ENCODE measurements at places on chromosomes 13 and 19.
A peak's percentile ranks its signal among the peaks of the same experiment; 100 is the strongest.

DNA sequence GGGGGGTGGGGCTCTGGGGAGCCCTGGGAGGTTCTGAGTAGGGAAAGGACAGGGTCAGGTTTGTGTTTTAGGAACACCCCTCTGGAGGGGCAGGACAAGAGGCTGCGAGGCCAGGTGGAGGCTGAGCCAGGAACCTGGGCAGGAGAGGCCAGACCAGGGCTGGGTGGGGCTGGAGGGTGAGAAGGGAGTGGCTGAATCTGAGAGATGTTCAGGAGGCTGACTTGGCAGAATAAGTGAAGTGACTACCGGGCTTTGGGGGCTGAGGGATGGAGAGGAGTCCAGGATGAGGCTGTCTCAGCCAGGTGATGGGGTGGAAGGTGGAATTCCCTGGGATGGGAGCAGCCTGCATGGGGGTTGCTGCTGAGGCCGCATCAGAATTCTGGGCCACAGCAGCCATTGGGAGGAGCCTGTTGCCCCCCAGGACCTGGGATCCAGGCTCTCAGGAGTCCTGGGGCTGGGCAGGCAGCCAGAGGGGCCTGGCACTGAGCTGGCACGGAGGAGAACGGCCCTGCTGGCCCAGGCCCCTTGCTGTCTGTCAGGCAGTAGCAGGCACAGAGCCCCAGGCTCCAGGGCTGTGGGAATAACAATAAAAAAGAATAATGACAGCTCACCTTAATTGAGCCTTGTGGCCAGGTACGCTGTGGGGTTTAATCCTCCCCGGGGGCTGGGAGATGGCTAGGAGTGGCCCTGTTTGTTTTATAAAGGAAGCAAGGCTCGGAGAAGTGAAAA is 3.3 kb downstream of the PPP5C start:
- no peak for DNase-seq

DNA sequence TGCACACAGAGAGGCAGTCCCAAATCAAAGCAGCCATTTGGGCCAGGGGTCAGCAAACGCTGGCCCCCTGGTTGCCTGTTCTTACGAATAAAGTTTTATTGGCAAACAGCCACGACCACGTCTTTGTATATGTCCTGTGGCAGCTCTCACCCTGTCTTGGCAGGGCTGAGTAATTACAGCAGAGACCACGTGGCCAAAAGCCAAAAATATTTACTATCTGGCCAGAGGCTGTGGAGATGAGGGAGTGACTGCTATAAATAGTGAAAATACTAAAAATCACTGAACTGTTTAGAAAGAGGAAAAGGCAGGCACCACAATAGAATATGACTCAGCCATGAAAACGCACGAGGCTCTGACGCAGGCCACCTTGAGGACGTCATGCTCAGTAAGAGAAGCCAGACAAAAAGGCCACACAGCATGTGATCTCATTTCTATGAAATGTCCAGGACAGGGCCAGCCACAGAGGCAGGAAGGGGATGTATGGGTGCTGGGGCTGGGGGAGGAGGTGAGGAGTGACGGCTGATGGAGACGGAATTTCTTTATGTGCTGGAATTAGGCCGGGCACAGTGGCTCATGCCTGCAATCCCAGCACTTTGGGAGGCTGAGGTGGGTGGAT is 29.4 kb downstream of the SMIM24 start:
- peak; percentile 86 for DNase-seq

DNA sequence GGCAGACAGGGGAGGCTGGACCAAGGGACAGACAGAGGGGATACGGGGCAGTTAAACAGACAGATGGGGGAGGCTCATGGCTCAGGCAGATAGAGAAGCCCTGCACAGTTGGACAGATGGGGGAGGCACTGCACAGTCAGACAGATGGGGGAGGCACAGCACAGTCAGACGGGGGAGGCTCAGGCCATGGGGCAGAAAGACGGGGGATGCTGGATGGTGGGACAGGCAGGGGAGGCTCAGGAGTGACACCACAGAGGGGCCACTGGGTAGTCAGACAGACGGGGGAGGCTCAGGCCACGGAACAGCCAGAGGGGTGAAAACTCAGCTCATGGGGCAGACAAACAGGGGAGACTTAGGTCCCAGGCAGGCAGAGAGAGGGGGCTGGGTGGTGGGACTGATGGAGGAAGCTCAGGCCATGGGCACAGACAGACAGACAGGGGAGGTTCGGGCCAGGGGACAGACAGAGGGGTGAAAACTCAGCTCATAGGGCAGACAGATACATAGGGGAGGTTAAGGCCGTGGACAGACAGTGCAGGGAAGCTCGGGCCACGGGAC is 886 bp downstream of the MFSD12 start:
- DNase-seq, result no peak

DNA sequence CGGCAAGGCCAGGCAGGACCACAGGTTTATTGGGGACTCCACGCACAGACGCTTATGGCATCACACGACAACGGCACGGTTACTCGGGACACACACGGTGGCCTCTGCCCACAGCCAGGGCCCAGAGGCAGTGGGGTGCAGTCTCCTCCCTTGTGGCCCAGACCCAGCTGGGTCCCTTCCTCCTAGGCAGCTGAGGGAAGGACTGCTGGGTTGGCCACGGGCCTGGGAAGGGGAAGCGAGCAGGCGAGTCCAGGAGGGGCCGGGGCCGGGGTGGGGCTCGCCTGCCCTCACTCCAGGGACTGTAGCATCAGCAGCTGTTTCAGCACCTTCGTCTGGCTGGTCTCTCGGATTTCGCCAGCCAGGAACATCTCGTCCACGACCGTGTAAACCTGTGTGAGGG is 12.5 kb downstream of the AP2S1 start:
- DNase-seq, result no peak

GRCh38 chr13:91768746-91769145 is 370.3 kb downstream of the GPC5 start:
- no peak for DNase-seq

GRCh38 chr19:8004001-8004400 is 1.4 kb downstream of the ELAVL1 start:
- no peak for DNase-seq

DNA sequence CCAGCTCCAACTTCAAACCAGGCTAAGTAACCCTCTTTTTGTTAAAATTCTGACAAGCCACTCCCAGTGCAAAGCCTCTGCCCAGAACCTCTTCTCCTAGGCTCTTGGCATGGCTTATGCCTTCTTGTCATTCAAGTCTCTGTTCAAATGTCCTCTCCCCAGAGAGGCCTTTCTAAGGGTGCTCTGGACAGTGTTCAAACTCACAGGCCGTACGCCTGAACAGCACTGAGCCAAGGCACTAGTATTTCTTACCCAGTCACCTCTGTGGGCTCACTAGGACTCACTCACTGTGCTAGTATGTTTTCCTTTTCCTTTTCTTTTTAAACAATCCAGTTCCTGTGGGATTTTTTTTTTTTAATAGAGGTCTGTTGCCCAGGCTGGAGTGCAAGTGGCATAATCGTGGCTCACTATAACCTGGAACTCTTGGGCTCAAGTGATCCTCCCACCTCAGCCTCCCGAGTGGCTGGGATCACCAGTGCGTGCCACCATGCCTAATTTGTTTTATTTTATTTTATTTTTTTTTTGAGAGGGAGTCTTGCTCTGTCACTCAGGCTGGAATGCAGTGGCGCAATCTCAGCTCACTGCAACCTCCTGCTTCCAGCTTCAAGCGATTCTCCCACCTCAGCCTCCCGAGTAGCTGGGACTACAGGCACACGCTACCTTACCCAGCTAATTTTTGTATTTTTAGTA is 2.3 kb upstream of the ASF1B start:
- no peak for DNase-seq

DNA sequence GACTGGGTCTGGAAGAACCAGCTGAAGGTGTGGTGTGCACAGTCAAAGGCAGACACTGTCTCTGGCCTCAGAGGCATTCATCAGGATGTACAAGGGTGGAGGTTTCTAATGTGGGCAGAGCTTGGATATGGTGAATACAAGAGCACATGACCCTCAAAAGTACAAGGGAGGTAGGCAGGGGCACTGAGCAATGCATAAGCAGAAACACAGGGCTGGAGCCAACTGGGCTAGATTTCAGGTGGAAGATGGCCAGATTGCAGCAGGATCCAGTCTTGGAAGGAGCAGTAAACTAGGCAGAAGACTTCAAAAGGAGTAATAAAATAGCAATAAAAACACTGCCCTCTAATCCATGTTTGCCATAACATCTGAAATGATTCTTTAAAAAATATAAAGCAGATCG is 417.1 kb downstream of the OLFM4 start:
- DNase-seq, result no peak

Measured in smooth muscle cell of the brain vasculature (primary cell).